ENCODE measurements at places on chromosomes 12 and 14.

GRCh38 chr14:51432302-51432948 is 192.4 kb downstream of the TMX1 start:
- DNase-seq: no peak

- DNase-seq: no peak
These were observed 47.8 kb downstream of the UBE3B start for GRCh38 chr12:109525279-109525585.

- DNase-seq: no peak
These were observed 1.6 kb upstream of the C12orf71 start for GRCh38 chr12:27083861-27084394.

DNA sequence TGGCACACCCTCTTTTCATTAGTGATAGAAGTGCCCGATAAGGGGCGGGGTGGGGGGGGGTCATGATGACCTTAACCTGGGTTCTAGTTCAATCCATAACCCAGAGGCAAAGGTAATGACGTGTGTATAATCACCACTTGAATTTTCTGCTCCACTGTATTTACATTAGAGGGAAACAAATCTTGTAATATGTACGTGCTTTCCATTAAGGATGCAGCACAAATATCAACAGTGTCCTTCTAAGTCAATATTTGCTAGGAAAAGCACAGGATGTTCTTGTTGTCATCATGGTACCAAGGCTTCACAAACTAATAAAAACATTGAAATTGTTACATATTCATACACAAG is 121.2 kb upstream of the SLC38A2 start:
- no peak for DNase-seq
